ENCODE measurements at places on chromosomes 2 and 18.
A peak's percentile ranks its signal among the peaks of the same experiment; 100 is the strongest.

DNA sequence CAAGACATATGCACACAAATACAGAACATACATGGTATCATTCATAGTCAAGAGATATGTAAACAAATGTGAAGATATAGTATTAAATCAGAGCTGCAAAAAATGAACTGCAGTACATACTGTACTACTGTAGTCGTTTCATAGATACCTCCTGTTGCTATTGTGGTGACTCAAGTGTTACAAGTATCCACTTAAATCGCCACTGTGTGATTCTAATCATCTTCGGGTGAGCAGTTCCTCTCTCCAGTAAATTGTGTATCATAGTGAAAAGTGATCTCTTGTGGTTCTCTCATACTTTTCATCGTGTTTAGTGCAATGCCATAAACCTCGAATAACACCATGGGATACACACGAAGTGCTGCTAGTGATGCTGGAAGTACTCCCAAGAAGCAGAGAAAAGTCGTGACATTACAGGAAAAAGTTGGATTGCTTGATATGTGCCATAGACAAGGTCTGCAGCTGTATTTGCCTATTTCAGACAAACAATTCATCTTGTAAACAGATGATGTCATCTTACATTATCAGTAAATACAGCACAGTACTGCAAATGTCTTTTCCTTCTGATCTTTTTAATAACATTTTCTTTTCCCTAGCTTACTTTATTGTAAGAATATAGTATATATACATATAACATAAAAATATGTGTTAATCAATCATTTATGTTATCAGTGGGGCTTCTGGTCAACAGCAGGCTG, 222.2 kb downstream of the BCL11A start:
- no peak for DNase-seq

DNA sequence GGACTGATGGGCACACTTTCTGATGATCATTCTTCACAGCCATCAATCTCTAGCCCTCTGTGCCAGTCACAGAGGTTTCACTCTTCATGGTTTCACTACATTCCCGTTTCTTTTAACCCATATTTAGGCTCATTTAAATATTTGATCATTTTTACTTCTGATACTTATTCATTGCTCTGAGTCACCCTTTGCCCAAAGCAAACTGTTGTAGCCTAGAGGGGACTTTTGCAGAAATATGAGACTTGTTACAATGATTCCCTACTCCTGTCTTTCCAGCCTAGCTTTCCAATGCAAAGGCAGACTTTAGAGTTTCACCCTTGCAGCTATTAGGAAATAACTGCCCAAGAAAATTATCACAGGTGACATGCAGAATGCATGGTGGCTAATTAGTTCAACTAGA, 444.2 kb downstream of the PTPRM start:
- no peak for DNase-seq

GRCh38 chr2:239552213-239552926, 151.6 kb upstream of the HDAC4 start:
- DNase-seq: no peak

GRCh38 chr2:212539072-212539880, 674 bp upstream of the ERBB4 start:
- DNase-seq: peak; percentile 6

DNA sequence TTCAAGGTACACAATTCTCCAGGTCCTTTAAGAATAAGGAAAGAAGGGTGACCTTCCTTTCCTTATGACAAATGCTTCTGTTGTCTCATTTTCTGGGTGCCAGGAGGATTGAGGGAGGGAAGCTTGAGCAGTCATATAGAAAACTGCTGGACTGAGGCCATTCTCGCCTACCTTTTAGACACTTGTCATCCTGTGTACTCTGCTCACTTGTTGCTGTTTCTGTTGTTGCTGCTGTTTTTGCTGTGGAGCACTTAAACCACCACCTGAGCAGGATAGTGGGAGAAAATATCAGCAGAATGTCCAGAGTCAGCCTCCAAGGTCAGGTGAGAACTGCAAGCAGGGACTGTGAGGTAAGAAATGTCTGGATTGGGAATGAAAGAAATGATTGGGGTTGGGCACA, 2.8 kb downstream of the DNAJC5G start:
- DNase-seq: no peak

DNA sequence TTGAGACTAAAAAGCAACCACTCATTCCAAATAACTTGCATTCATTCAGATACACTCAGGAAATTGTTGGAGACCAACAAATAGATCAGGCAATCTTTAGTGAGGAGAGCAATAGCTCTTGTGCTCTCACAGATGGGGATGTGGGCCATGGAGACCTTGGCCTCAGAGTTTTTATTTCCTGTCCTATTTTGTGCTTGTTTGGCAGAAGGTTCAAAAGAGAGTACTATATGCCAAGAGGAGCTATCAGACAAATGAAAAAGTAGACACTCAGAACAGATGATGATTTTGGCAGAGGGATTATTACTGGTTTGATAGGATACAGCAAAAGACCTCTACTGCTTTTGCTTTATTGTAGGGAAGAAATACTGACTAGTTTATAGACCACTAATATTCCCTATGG, 230.2 kb downstream of the KCNE4 start:
- DNase-seq: no peak

Data from NCI-H2107 (cell line).